Uterine smooth muscle cell (primary cell): ENCODE measurements at places on chromosomes 16 and 17. TPM values are rescaled to one million over a fixed set of nuclear protein-coding genes. Genes with fewer than 3 reads are reported as not detected.

The RNF222 gene
- total RNA-seq, result not detected in 2 replicates

The KRTAP4-9 gene
- 0.12 TPM in 1 of 2 replicates, not detected in the other for total RNA-seq

The OR3A1 gene
- 0.11 TPM in 1 of 2 replicates, not detected in the other for total RNA-seq

The SLC35G6 gene
- total RNA-seq, result not detected in 2 replicates

The MYH13 gene
- not detected in 2 replicates for total RNA-seq

The NEUROD2 gene
- not detected in 2 replicates for total RNA-seq

The HBA2 gene
- total RNA-seq, result not detected in 2 replicates

The NTN1 gene
- total RNA-seq, result 0.11 and 0.12 TPM in 2 replicates
